ENCODE measurements at places on chromosomes 6 and 20. TPM values are rescaled to one million over a fixed set of nuclear protein-coding genes. Genes with fewer than 3 reads are reported as not detected.

GSTA3 gene
- not detected for total RNA-seq

ARMH2 gene
- not detected for total RNA-seq

ENPP4 gene
- total RNA-seq = 0.26 TPM

PROCR gene
- 108 TPM for total RNA-seq

MUC22 gene
- not detected for total RNA-seq

EMILIN3 gene
- total RNA-seq = under 0.01 TPM

NRN1 gene
- 49.7 TPM for total RNA-seq

VSX1 gene
- not detected for total RNA-seq

SLC25A27 gene
- 1.5 TPM for total RNA-seq

DYNLT2 gene
- 0.86 TPM for total RNA-seq

LY6G6D gene
- not detected for total RNA-seq

RFX6 gene
- total RNA-seq = not detected

UNC93A gene
- total RNA-seq = not detected

JPH2 gene
- not detected for total RNA-seq
